ENCODE measurements at places on chromosomes 2 and 18.

- no peak for DNase-seq
Observed at GRCh38 chr2:26905341-26906198, 57.6 kb downstream of the DPYSL5 start.

DNA sequence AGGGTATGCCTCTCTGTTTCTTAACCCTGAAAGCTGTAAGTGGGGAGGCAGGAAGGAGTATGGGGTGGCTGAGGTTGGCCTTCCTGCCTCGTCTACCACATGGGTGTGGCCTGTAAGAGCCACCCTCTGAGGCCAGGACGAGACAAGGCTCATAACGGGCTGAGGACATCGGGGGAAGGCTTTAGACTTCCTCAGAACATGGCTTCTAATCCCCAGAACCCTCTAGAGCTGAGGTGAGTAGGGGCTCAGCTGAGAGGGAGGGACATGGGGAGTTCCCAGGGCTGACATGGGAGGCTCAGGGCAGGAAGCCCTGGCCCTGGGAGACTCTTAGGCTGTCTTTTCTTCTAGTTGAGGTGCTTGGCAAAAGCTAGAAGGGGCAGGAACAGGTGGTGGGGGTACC is 36.7 kb downstream of the EMX1 start:
- no peak for DNase-seq

- no peak for DNase-seq
Observed at GRCh38 chr2:164384434-164384833, 236.8 kb downstream of the GRB14 start.

DNA sequence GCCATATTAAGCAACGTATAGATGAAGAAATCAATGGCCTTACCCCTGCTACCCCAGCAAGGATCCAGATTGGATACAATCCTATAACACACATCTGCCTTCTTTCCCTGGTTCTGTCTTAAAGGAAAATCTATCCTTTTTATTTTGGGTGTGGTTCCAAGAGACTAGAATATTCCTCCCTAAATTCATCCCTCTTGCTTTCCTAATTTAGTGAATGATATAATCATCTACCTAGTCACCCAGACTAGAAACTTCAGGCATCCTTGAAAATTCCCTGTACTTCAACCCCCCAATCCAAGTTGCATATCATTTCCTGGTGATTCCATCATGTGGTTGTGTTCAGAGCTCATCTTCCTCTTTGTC is 35.1 kb upstream of the LPIN1 start:
- DNase-seq, result no peak
